Brain pericyte (primary cell): ENCODE measurements at places on chromosomes 5 and 9.

- DNase-seq = no peak
Measured at GRCh38 chr9:84381508-84381907, 41.0 kb upstream of the SLC28A3 start.

- no peak for DNase-seq
Measured at GRCh38 chr5:79518718-79519117, 4.8 kb upstream of the HOMER1 start.

- no peak for DNase-seq
Measured at GRCh38 chr9:115216873-115217272, 98.9 kb upstream of the TNC start.

DNA sequence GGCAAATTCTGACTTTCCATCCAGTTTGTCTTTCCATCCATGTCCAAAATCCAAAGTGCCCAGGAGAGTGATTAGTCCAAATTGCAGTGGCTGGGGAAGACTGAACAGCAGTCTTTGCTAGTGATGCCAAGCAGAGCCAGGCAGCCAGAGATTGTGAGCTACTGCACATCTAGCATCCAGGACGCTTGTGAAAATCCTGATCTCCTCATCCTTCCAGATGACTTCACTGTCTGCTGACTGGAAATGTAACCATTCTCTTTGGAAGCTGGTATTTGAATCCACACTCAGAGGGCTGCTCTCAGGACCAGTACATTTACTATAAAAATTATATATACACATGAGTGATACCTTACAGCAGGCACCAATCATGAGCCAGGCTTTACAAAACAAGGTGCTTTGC is 49.6 kb downstream of the MACROH2A1 start:
- DNase-seq = no peak

- DNase-seq = no peak
Measured at GRCh38 chr9:78486661-78487060, 189.7 kb downstream of the PSAT1 start.

- peak; percentile 93 for DNase-seq
Measured at GRCh38 chr9:127187231-127187956, 65.0 kb upstream of the ANGPTL2 start.
